Stimulated activated CD8-positive, alpha-beta memory T cell treated with anti-CD3 and anti-CD28 coated beads, Interleukin-7, amount 100 ng/mL, for 4 hours (primary cell): ENCODE measurements at places on chromosomes 3 and 15.

GRCh38 chr3:62134061-62134496, 239.3 kb downstream of the FEZF2 start:
- DNase-seq, result no peak

DNA sequence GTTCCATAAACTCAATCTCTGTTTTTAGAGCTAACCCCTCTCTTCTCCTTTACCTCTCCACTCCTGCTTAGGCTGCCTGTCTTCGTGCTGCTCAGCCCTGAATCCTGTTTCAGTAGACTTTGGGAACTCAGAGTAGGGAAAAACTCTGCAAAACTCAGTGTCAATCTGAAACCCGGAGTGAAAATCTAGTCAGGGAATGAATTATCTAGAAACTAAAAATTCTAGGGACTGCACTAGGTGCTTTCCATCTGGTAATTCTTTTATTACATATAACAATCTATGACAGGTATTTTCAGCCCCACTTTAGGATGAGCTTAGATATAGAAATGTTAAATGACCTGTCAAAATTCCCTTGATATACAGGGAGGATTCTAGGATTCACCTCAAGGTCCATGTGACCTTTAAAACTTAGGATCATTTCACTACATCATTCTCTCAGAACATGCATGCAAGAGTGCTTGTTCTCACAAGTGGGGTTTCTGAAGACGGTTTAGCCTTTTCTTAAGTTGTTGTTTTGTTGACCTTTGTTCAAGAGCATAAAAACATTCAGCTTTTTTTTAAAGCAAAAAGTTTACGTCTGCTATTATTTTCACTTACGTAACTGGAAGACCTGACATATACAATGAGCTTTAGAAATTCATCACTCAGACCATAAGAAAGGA, 108.2 kb upstream of the MBNL1 start:
- no peak for DNase-seq

DNA sequence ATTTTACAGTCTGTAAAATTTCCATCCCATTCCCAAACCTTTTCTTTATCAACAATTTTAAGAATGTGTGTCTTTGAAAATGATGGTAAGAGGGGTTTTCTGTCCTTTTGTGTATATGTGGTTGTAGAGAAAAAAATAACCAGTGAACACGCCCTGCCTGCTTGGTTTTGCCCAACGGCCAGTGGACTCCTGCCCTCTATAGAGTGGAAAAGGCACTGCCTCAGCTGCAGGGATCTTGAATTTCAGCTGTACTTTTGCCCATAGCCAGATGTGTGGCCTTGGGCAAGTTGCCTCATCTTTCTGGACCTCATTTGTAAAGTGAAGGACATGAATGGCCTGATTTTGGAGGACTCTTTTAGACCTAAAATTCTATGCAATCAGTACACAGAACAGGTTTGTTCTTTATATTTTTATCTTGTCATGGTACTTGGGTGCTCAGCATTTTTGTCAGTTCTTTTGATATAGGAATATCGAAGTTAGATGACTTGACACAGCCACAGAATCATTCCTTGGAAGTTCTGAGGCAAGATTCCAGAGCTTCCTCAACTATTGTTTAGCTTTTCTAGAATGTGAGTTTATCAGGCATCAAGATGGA, 81.0 kb downstream of the CLDN11 start:
- DNase-seq, result no peak

DNA sequence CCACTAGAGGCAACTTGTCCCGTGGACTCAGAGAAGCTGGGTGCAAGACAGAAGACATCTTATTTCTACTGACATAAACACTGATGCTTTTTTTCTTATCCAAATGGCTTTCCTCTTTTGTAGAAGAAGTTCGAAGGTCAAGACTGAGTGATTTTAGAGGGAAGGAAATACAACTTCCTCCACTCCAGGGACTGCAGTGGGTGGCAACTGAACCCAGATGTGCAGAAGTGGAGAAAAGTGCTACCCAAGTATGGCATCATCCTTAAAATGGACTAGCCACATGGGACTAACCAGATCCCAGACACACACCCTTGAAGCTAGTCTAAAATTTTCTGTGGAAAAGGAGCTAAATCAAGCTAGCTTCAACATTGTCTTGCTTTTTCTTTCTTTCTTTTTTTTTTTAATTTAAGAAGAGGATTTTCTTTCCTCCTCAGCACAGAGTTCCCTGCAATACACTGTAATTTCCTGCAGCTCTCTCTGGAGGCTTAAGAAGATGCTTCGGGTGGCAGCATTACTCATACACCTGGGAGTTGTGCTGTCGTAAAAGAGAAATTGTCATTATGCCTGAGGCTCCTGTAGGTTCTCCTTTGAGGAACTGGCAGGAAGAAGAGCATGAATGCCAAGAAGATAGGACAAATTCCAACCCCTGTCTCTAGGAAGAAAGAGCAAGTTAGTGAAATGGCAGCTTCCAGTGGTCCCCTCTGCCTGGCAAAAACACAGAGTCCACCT, 3.8 kb upstream of the FRMD4B start:
- no peak for DNase-seq

GRCh38 chr15:70530017-70530499, 233.3 kb downstream of the UACA start:
- DNase-seq, result no peak

- no peak for DNase-seq
These were observed 50.7 kb upstream of the FOXB1 start for GRCh38 chr15:59953392-59953883.

- DNase-seq, result no peak
These were observed 368.9 kb upstream of the PLSCR5 start for GRCh38 chr3:146974001-146974400.

GRCh38 chr3:152197451-152197850, 71.3 kb upstream of the MBNL1 start:
- no peak for DNase-seq

DNA sequence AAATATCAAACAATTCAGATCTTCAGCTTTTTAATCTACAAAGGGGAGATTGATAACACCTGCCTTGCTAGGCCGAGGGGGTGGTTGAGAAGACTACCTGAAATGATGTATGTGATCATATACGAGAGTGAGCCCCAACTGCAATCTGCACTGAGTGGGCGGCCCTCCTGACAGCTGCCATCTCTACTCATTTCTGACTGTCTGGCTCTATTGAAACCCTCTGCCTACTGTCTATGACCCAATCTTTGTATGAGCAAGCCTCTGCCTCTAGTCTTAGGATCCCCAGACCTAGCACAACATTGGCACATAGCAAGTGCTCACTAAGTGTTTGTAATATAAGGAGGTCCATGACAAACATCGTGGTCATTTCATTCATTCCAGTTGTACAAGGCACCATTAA, 144.4 kb upstream of the NR2F2 start:
- DNase-seq, result no peak

DNA sequence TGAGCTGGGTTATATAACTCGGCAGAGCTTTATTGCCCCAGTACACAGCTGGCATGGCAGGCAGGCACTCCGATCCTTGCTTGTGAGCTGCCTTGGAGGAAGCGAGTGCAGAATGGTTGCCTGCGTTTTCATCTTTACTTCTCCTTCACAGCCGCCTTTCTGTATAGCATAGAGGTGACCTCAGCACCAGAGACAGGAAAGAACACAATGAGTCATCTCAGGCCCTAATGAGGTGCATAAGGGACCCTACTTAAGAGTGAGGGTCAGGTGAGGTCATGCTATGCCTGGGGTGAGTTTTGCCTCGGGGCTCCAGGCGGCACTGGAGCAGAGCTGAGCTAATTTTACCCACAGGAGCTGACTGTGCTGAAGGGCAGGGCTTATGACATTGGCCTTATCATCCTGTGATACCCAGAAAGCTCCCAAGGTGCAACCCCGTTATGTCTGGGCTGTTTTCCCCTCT, 43.5 kb downstream of the LPP start:
- no peak for DNase-seq

GRCh38 chr15:60052796-60053195, 48.7 kb downstream of the FOXB1 start:
- no peak for DNase-seq

GRCh38 chr3:19972054-19972453, 25.2 kb downstream of the RAB5A start:
- DNase-seq, result no peak

DNA sequence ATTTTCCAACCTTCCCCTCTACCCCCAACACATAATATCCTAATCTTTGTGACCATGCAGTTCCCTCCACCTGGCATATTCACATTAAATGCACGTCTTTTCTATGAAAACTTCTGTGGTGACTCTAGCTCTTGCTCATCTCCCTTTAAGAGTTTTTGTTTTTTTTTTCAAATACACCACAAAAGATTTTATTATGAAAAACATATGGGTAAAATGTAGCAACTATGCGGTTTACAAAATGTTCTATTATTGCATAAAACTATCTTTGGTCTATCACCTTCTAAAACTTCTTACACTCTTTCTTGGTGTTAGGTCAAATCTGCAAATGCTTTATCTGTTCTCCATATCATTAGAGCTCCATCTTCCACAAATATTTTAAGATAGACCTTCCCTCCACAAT, 38.6 kb upstream of the ADGRG7 start:
- DNase-seq, result no peak

DNA sequence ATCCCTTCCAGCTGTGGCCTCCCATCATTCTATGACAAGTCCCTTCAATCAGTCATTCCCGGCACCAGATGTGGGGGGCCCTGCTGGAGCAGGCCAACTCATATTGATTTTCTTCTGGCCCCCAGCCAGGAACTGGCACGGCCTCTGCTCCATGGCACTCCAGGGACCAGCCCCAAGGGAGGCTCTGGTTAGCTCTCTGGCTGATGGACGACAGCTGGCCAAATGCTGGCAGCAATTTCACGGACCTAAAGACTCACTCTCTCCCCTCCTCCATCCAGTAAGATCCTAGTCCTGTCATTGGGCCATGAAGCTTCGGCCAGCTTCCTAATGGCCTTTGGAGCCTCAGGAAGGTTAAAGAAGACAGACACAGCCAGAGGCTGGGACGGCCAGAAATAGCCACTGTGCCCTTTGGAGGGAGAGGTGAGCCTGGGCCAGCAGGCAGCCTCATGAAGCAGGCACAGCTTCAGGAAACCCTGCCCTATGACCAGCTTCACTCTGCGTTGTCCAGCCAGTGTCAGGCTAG, 131.0 kb downstream of the MEX3B start:
- no peak for DNase-seq

DNA sequence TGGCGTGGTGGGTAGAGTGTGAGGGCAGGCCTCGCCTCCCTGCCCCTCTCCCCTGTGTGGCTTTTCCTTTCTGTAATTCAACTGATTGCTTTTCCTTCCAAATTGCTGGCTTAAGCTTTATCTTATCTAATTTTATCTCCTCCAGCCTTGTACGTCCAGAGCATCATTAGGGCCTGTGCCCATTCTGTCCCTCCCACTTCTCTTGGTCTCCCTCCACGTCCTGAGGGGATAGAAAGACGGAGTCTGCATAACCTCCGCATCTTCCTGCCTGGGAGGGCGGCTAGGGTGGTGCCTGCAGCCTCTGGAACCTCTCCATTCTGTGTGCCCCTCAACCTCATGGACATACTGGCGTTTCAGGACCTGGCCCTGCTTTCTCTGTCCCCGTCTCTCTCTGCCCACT, 39.8 kb downstream of the CACNA1D start:
- DNase-seq, result no peak

GRCh38 chr3:151766454-151766853, 32.7 kb downstream of the AADACL2 start:
- DNase-seq, result no peak

GRCh38 chr15:62103431-62103830, 36.7 kb downstream of the C2CD4A start:
- no peak for DNase-seq

GRCh38 chr3:55615694-55616295, 128.7 kb upstream of the WNT5A start:
- no peak for DNase-seq

DNA sequence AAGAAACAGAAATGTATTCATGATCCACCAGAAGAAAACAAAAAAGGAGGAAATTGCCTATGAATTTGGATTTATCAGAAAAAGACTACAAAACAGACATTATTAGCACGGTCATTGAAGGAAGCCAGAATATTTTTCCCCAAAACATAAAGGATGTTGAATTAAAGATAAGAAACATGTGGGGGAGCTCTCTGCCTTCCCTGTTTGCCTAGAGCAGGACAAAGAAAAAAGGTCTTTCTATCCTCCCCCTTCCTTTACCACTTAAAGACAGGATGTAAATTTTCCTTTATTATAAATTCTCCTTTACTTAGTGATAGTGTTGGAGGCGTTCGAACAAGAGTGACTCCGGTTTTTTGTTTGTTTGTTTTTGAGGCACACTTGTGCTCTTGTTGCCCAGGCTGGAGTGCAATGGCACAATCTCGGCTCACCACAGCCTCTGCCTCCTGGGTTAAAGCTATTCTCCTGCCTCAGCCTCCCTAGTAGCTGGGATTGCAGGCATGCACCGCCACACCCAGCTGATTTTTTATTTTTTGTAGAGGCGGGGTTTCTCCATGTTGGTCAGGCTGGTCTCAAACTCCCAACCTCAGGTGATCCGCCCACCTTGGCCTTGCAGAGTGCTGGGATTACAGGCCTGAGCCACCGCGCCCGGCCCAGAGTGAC, 14.9 kb upstream of the RPN1 start:
- no peak for DNase-seq

GRCh38 chr15:95857124-95857757, 473.3 kb upstream of the NR2F2 start:
- DNase-seq, result no peak

- no peak for DNase-seq
These were observed 1036.6 kb downstream of the IGSF11 start for GRCh38 chr3:117998071-117998470.

DNA sequence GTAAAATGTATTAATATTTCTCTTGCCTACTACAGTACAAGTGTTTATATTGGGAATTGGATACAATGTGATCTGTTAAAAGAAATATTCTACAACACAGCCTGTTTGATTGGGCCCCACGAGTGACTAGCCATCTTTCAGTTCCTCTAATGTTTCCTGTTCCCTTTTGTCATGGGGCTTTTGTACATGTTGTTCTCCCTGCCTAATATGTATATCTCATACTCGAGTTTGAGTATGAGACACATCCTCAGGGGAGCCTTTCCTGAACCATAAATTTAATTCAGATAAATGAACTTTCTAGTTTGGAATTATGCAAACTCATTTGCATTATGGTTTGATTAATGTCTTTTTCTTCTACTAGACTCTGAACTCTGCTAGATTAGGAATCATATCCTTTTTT, 65.5 kb downstream of the MEF2A start:
- DNase-seq, result no peak

GRCh38 chr3:193774272-193774915, 181.4 kb downstream of the OPA1 start:
- DNase-seq, result no peak

GRCh38 chr15:74505837-74506514, 35.0 kb upstream of the ARID3B start:
- no peak for DNase-seq

DNA sequence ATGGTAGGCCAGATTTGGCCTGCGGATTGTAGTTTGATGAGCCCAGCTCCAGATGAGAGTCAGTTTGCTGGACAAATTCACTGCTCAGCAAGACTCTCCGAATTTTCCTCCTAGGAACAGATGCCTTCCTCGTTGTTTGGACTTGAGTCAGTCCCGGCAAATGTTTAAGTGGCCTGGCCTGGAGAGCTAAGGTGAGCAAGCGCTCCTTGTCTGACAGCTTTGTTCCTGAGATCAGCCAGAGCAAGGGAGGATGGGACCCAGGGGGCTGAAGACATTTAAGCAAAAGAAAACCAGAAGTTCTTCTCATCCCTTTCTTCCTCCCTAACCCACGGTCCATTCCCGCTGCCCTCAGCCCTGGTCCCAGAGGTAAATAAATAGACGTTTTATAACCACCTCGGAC, 40.3 kb downstream of the POLR2M start:
- no peak for DNase-seq
